Anterior cingulate cortex (tissue), 58 donors: ENCODE measurements at places on chromosomes 12 and 14.

DNA sequence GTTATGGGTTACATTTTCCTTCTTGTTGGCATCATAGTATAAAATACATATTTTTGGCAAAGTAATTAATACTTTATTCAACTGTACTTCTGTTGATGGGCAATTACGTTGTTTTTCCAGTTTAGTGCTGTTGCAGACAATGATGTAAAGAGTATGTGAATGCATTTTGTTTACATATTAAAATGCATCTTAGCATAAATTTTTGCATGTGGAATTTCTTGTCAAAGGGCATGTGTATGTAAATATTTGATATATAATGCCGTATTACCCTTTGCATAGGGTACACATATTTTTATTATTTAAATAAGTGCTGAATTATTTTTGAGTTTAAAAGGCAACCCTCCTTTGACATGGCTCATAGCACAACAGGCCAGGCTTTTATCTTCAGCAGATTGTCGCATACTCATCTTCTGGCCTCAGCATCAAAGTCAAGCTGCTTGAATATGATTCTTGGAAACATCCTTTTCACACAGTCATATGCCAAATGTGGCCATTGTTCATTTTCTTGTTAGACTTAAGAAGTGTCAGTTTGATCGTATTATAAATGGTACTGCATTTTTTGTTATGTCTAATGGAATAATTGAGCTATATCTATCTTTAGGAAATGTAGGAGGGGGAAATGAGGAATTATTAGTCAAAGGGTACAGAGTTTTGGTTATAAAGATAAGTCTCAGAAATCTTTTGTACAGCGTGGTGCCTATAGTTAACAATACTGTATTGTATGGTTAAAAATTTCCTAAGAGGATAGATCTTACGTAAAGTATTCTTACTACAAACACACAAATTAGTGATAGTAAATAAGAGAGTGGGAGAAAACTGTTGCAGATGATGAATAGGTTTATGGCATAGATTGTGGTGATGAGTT is 138.5 kb downstream of the FUT8 start:
- DNase-seq, result no peak

DNA sequence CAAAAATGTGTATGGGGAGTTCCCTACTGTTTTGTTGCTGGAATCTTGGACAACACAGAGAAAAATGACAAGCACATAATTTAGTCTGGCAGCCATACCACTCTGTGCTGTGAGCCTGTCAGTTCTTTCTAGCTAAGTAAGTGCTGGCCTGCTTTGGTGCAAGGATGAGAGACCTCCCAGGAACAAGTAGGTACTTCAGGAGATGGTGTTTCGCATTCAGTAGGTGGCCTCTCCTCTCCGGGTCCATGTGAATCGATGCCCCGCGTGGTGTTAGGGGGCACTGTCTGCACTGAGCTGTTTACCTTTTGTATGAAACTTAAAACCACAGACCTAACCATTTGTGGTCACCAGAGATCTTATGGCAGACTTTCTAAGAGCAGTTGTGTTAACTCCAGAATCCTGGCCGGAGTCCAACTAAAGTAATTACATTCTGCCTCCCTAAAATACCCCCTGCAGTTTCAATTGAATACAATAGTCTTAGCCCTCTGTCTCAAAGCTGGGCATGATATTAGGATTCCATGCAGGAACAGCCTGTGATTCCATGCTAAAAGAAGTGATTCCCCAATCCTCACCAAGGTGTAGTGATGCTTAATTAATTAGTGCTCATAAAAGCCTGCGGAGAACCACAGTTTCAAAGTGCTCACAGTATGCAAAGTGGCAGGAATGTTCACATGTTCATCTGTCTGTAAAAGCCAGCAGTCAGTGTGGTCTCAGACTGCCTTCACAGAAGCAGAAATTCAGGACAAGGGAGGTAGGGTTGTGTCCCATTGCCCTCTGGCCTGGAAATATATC is 64.2 kb downstream of the LLPH start:
- no peak for DNase-seq

GRCh38 chr12:122356192-122356635 is 66.3 kb downstream of the CLIP1 start:
- DNase-seq, result peak; percentile 2

DNA sequence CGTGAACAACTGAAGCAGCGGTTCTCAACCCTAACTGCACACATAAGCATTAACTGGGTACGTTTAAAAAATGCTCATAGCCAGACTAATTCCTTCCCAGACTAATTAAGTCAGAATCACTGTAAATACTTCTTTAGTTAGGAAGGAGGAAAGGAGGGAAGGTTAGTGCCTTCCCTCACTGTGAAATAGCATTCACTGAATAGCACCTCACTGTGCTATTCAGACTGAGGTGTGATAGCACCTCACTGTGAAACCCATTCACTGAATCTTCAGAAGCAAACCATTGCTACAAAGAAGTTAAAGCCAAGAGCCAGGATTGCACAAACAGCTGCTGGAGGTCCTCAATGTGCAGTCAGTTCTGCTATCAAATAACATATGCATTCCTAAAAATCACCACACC is 58.8 kb downstream of the RTN1 start:
- no peak for DNase-seq

GRCh38 chr14:38158468-38158867 is 49.2 kb upstream of the SSTR1 start:
- no peak for DNase-seq

DNA sequence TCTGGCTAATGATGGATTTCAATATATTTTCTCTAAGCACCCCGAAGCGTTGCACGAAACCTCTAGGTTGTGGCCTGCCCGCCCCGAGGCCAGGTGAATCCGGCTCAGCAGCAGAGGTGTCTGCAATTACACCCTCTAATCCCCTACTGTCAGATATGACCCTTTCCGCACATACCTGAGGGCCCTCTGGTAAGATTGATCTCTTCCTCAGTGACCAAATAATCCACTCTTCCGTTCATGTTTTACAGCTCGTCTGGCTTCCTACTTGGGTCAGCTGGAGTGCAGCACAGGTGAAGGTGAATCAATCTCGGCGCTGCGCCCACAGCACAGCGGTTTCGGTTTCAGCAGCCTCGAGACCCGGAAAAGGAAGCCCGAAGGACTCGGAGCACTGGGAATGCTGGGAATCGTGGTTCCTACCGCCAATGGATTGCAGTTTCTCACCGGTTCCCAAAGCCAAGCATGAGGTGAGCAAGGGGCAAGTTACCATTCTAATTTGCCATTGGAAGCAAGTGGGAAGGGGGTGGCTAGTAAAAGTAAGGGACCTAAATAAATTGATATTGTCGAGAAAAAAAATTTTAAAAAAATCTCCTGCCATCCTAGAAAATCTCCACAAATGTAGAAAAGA is at the start of gene SYNJ2BP:
Gene SYNJ2BP (minus strand): TSS at position 366 of the 625 bp plus-strand sequence. CDS start 127 bp downstream, at position 239.
- DNase-seq, result peak; percentile 44

GRCh38 chr12:79360286-79360685 is 330.5 kb downstream of the PAWR start:
- DNase-seq, result no peak

DNA sequence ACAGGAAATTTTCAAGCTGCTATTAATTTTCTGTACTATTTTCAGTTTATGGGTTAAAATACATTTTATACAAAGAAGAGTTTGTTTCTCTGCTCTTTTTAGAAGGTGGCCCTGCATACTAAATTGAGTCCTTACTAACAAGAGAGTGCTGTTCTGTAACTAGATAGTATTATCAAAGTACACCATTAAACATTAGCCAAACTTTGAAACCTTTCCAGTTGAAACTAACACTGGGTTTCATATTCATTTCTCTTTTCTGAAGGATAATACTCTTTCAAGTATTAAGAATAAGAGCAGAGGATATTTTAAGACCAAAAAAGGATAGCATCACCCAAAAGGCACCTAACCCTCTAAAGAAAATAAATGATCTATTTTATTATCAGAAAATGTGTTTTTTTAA is 47.2 kb downstream of the PEBP1 start:
- no peak for DNase-seq

DNA sequence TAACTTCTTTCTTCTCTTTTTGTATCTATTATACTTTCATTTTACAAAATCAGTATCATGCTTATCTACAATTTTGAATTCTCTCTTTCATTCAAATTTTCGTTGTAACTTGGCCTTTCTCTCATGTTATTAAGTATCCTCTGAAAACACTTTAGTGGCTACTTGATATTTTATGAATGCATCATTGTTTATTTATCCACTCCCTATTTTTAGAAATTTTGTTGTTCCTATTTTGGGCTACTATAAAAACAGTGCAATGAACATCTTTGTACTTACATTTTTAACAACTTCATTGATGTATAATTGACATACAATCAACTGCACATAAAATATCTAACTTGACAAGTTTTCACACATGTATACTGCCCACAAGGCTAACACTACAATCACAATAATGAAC is 44.0 kb upstream of the AMIGO2 start:
- no peak for DNase-seq

DNA sequence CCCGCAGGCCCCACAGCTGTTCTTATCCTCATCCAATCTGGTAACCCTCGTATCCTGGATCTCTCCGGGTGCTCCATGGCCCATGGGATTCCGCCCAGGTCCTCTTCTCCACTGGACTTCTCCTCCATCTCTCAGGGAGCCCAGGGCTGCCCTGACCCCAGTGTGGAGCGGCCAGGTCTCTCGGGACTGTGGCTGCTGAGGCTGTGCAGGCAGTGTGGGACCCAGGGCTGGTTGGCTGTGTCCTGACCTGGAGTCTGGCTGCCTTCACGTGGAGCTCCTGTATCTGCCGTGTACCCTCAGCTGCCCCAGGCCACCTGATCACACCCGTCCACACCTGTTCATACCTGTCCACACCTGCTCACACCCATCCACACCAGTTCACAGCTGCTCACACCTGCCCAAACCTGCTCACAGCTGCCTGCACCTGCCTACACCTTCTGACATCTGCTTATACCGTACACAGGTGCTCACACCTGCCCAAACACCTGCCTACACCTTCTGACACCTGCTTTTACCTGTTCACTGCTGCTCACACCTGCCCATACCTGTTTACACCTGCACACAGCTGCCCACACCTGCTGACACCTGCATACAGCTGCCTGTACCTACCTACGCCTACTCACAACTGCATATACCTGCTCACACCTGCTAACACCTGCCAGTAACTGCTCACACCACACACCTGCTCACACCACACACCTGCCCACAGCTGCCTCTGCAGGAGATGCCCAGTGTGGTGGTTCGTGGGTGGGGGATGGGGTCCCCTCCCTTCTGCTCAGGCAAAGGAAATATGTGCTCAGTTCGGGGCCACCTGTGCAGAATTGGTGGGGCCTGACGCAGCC is 92.2 kb downstream of the GALNT9 start:
- DNase-seq, result no peak
